ENCODE measurements at places on chromosomes 6 and 20.

DNA sequence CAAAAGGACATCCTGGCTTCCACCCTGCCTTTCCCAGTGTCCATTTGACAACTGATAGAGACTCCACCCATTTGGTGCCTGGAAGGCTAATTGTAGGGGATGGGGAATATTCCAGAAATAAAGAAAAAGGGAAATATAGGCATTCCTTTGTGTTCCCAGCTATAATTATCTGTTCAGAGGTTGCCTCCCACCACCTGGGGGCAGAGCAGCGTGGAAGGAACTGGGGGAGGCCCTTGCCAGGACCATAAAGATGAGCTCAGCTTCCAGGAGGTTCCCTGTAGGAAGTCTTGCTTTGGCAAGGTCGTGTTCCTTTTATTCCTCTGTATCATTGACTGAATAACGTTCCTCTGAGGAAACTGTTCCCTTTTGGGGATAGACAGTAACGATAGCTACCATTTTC is 214.7 kb downstream of the TFAP2C start:
- DNase-seq: no peak

DNA sequence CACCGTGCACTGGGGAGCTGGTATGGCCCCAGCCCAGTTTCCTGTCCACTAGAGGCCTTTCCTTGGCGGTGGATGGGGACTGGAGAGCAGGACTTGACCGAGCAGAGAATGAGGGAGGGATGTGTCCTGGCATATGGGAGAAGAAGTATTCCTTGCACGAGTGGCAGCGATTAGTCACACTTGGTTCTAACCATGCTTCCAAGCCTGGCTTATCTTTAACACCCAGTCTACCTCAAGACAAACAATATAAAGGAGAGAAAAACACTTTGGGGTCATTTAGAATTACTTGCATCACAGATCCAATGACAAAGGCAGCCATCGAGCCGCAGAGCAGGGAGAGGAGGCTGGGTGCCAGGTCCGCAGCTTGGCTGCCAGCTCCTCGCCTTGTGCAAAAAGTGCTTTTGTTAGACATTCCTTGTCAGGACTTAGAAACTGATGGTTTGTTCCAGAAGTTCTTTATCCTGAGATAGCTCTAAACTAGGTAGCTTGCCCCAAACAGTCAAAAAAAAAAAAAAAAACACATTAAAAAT is 214.9 kb upstream of the GMDS start:
- no peak for DNase-seq

DNA sequence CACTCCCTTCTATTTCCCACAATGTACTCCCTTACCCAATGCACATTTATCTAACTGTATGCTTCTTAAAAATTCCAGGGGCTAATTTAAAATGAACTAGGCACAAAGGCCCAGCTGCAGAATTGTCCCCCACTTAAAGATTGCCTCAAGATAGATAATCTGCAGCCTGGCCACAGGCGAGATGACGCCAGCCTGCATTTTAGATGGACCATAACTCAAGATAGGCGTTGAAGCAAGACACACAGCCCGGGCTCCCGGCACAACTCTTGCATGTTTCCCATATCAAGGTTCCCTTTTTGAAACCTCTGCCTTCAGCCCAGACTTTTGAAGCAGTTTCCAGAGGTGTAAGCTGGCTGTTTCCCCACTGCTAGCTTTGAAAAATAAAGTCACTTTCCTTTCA is 3.2 kb upstream of the REPS1 start:
- no peak for DNase-seq

DNA sequence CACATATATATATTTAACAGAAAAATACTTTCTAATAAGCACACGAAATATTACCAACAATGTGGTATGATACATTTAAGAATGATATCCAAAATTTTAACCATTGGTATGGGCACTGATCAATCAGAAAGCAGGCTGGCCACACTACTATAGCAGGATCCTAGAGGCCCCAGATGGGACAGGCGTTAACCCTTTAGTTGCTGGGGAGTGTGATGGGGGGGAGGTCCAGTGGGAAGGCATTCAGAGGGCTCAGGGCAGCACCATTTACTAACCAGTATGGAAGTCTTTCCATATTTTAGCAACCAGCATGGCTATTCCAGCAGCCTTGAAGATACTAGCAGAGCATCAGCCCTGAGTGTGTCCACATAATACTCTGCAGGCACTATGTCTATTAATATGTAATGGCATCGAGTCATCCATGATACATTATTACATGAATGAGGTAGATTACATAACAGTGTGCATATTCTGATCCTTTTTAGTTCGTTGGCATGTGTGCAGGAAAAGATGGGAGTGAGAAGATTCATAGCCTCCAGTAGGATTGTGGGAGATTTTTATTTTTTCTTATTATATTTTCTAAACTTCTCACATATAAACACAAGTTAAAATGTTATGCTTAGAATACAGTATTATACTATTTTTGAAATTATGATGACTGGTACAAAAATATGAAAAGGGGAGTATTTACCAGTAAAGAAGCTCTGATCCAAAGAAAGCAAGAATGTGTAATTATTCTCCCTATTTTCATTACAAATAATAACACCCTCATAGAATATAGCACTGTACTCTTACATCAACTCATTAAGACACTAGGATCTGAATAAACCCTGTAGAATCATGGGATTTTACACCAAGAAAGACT is 78.9 kb downstream of the FAM217A start:
- no peak for DNase-seq

- DNase-seq: no peak
Measured at GRCh38 chr20:33680686-33681085, 5.5 kb downstream of the E2F1 start.
